Calu3 (cell line): ENCODE measurements at places on chromosomes 7 and 10.

DNA sequence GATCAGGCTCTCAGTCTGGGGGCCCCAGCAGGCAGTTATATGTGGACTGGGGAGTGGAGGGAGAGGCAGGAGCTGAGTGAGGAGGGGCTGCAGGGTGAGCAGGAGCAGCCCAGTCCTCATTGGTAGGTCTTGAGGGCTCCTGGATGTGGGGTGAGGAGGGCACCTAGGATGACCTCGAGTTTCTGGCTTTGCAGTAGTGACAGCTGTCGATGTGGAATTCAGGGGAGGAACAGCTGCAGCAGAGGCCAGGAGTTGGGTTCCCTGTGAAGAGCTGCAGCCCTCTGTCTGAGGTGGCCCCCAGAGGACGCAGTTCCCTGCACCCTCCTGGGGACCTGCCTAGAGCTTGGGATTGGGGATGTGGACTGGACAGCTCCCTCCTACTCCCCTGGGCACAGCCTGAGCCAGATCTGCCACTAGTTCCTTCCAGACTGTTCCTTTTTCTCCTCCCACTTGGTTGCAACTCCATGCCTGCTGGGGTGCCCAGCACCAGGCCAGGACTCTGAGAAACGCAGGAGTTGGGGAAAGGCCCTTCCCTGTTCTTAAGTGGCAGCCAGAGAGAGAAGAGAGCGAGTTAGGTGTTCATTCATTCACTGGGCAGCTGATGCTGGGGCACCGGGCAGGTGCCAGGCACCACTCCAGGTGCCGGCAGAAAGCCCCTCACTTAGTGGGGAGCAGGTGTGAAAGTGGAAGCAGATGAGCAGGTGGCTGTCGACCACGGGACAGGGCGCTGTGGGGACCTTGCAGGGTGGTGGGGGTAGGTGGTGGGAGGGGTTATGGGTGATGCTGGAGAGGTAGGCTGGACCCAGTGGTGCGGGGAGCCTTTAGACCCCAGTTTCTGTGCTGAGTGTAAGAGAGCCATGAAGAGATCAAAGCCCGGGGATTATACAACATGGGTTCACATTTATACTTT is 57.9 kb downstream of the PRF1 start:
- no peak for DNase-seq
- no peak overlapping the region for H3K4me3 ChIP-seq
- peaks cover 49% of the 10 kb centered on the region for H3K27me3 ChIP-seq
- no peaks in the 10 kb centered on the region for H3K4me1 ChIP-seq

DNA sequence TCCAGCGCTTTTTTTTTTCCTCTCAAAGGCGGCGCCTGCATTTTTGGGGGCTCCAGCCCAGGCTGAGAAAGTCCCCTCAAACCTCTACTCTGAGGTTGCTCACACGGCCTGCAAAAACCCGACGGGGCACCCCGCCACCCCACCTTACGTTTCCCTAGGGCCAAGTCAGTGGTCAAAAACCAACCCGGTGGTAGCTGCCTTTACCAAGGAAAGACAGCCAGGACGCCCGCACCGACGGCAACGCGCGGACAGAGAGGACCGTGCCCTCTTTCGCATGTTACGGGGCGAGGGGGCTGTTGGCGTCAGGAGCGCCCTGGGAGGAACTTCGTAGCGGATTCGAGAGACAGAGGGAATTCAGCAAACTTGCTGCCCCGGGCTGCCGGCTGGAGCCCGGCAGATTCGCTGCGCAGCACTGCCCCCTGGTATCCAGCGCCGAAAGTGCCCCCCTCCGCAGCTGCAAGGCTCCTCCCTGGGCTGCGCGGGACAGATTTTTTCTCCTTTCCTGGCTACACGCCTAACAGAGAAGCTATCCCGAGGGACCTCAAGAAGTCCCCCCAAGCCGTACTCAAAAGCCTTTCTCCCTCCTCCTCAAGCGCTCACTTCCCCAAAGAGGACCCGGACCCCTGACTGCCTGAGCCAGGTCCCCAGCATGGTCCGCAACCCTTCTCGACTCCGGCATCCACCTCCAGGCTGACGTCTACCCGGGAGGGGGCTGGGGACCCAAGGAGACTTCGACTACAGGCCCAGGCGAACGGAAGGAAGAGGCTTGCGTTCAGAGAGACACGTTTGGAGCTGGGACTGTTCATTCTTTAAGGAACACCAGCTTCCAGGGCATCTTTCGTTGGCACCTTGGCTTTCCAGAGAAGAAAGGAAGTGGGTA is 27.7 kb upstream of the VAX1 start:
- H3K4me3 ChIP-seq, result peak overlapping the region; percentile 58
- peak; percentile 73 for DNase-seq
- peaks cover 7% of the 10 kb centered on the region for H3K36me3 ChIP-seq

DNA sequence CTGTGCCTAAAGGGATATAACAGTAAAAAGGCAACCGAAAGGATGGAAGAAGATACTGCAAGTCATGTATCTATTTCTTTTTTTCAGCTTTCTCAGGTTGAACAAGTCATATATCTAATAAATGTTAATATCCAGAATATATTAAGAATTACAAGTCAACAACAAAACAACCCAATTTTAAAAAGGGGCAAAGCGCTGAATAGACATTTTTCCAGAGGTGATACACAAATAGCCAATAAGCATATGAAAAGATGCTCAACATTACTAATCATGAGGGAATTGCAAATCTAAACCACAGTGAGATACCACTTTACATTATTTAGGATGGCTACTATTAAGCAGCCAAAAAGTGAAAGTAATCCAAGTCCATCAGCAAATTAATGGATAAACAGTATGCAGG is 23.0 kb downstream of the DBF4 start:
- H3K4me1 ChIP-seq, result peaks cover 7% of the 10 kb centered on the region
- H3K27me3 ChIP-seq, result no peaks in the 10 kb centered on the region
- no peak overlapping the region for H3K27ac ChIP-seq
- H3K4me3 ChIP-seq, result no peak overlapping the region
- DNase-seq, result no peak

DNA sequence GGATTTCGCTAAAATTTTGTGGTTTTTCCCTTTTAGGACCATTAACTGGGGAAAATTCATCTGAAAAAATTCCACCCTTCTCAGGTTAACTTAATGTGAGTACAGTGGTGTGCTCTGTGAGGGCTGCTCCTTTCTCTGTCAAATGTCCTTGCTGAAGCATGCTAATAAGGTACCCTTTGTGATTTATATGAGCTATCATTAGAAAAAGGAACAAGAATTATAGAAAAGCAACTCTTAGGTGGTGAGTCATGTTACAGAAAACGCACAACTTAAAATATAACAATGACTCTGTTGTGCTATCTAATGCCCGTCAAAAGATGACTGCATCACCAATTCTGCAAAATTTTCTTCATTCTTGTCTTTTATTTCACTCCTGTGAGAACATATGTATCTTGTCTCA is 162.0 kb upstream of the MAGI2 start:
- H3K36me3 ChIP-seq, result no peaks in the 10 kb centered on the region
- H3K27ac ChIP-seq, result no peak overlapping the region
- H3K4me3 ChIP-seq, result no peak overlapping the region

DNA sequence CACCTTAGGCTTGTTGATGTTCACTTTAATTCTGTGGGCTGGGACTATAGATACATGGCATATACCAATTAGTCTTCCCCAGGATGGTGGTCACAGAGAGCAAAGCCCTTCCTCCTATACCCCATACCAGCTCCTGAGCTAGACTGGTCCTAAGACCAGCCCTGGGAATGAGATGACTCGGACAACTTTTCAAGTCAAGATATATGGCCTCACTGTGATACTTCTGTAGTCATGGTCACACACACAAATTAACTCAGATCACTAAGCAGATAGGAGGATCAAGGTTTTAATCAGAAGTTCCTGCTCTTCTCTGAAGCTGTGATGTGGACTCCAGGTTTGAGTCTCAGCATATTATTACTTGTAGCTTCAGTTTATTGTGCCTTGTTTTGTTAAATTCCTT is 53.1 kb downstream of the SLK start:
- DNase-seq, result no peak
- peaks cover 16% of the 10 kb centered on the region for H3K36me3 ChIP-seq
- no peaks in the 10 kb centered on the region for H3K27me3 ChIP-seq
- H3K4me1 ChIP-seq, result peaks cover 10% of the 10 kb centered on the region
- H3K4me3 ChIP-seq, result no peak overlapping the region
- no peak overlapping the region for H3K27ac ChIP-seq

- DNase-seq, result no peak
- peaks cover 3% of the 10 kb centered on the region for H3K36me3 ChIP-seq
- H3K27ac ChIP-seq, result no peak overlapping the region
- no peak overlapping the region for H3K4me3 ChIP-seq
These were observed 88.4 kb upstream of the PPIF start for GRCh38 chr10:79258894-79259293.

DNA sequence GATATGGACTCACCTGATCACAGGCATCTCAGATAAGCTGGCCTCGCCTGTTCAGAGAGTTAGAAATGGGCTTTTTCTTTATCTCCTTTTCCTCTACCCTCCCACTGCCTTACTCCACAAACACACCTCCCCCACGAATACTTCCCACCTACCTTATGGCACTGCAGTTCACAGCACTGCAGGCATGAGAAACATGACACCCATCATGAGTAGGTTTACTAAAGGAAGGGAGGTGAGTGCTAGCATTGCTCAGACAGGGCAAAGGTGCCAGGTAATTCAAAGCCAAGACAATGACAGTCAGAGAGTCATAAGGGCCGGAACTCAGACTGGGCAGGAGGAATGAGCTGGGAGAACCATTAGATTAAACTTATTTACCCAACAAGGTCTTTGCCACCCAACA is 220.6 kb downstream of the FAM107B start:
- DNase-seq, result peak; percentile 62
- peaks cover 66% of the 10 kb centered on the region for H3K36me3 ChIP-seq
- peak overlapping the region; percentile 94 for H3K27ac ChIP-seq
- peak overlapping the region; percentile 56 for H3K4me3 ChIP-seq

DNA sequence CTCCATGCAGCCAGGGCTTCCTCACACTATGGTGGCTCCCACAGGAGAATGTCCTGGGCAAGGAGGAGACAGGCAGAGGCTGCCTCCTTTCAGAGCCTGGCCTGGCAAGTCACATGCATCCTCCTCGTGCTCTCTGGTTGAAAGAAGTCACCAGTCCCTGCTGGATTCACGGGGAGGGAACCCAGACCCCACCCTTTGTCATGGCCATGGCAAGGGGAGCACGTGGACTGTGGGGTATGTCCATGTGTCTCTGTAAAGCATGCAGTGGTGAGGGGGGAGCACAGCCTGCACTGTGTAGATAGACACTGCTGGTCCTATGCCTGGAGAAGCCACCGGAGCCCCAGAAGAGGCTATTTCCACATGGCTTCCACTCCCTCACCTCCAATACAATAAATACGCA is 225.0 kb downstream of the TCERG1L start:
- no peak overlapping the region for H3K27ac ChIP-seq
- no peaks in the 10 kb centered on the region for H3K27me3 ChIP-seq
- H3K4me3 ChIP-seq, result no peak overlapping the region
- no peak for DNase-seq

DNA sequence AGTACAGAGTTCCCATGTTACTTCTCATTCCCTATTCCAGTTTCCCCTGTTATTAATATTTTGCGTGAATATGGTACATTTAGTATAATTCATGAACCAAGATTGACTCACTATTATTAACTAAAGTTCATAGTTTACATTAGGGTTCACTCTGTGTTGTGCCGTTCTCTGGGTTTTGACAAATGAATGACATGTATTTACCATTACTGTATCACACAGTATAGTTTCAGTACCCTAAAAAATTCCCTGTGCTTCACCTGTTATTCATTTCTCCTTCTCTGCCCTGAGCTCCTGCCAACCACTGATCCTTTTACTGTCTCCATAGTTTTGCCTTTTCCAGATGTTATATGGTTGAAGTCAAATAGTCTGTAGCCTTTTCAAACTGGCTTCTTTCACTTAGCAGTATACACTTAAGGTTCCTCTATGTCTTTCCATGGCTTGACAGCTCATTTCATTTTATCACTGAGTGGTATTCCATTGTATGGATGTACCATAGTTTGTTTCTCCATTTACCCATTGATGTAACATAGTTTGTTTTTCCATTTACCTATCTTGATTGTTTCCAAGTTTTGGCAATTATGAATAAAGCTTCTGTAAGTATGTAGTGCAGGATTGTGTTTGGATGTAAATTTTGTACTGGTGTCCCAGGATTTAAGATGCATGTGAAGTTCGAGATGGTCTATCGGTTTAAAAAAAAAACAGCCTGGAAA is 58.8 kb downstream of the CDK14 start:
- no peak overlapping the region for H3K27ac ChIP-seq
- no peaks in the 10 kb centered on the region for H3K4me1 ChIP-seq
- DNase-seq, result no peak
- H3K4me3 ChIP-seq, result no peak overlapping the region
- no peaks in the 10 kb centered on the region for H3K36me3 ChIP-seq

GRCh38 chr7:52107355-52107754 is 790.7 kb upstream of the COBL start:
- no peaks in the 10 kb centered on the region for H3K4me1 ChIP-seq
- H3K4me3 ChIP-seq, result no peak overlapping the region

DNA sequence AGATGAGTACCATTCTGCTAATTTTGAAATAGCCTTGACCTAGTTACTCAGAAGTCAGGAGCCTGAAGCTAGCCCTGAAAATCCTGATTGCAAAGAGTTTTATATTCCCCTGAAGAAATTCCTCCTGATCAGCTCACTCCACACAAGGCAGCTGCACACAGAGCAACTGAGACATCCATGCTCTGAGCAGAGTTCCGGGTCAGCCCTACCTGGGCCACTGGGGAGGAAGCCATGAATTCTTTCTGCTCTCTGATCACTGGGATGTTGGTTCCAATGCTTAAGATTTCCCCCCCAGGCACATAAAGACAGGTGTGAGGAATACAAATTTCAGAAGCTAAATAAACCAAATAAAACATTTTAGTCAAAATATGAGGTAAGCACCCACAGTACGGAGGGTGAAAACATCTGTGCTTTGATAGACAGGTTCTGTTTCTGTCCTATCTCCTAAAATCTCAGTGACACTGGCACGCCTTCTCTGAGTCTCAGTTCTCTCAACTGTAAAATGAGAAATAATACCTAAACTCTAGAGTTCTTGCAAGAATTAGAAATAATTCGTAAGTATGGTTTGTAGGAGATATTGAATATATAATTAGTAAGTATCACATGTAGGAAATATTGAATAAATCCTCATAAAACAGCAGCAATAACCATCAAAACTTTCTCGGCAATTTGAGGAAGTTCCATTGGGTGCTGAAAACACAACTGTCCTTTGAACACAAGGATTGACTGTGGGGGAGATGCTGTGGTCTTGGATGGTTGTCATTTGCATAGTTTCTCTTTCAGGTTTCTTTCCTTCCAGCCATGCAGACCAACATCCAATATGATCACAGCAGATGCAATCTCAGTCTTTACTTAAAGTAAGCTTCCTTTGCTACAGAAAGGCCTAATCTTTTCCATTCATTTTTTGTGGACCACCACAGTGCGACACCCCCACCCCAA is 133.0 kb upstream of the TNS3 start:
- H3K27ac ChIP-seq, result no peak overlapping the region
- no peak overlapping the region for H3K4me3 ChIP-seq
- H3K27me3 ChIP-seq, result no peaks in the 10 kb centered on the region
- no peaks in the 10 kb centered on the region for H3K36me3 ChIP-seq
- DNase-seq, result no peak
- H3K4me1 ChIP-seq, result no peaks in the 10 kb centered on the region

DNA sequence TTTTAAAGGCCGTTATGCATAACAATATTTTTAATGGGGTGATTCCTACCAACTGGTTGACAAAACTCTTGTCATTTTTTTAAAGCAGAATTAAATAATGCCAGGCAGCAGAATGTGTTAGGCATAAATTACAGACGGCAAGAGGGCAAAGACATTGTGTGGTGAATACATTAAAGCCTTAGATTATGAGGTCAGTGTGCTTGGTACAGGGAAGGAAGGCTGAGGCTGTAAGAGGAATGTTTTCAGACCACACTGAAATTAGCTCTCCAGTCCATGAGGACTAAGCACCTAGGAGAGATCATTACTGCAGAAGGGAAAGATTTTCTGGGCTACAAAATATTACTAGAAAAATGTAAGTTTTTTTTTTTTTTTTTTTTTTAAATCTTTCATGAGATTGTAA is 312.8 kb upstream of the PRKCQ start:
- no peaks in the 10 kb centered on the region for H3K27me3 ChIP-seq
- peaks cover 9% of the 10 kb centered on the region for H3K4me1 ChIP-seq
- no peak overlapping the region for H3K27ac ChIP-seq
- no peak overlapping the region for H3K4me3 ChIP-seq
